ENCODE measurements at places on chromosomes 16 and 17.

DNA sequence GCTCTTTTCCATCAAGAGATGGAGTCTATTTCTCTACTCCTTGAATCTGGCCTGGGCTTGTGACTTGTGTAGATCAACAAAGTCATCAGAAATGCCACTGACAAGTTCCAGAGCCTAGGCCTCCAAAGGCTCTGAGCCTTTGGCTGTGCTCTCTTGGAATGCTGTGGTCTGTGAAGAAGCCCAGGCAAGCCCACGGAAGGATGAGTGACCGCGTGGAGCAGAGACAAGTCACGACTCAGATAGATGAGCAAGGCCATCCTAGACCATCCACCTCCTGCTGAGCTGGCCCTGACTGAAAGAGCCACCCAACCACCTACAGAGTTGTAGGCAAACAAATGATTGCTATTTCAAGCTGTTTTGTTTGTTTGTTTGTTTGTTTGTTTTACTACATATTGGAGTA lies 11.6 kb upstream of the ICAM2 start:
- no peak for DNase-seq

GRCh38 chr17:39601758-39602532 lies 5.8 kb downstream of the NEUROD2 start:
- DNase-seq, result no peak

GRCh38 chr16:53599548-53599947 lies 96.5 kb upstream of the AKTIP start:
- DNase-seq, result no peak

DNA sequence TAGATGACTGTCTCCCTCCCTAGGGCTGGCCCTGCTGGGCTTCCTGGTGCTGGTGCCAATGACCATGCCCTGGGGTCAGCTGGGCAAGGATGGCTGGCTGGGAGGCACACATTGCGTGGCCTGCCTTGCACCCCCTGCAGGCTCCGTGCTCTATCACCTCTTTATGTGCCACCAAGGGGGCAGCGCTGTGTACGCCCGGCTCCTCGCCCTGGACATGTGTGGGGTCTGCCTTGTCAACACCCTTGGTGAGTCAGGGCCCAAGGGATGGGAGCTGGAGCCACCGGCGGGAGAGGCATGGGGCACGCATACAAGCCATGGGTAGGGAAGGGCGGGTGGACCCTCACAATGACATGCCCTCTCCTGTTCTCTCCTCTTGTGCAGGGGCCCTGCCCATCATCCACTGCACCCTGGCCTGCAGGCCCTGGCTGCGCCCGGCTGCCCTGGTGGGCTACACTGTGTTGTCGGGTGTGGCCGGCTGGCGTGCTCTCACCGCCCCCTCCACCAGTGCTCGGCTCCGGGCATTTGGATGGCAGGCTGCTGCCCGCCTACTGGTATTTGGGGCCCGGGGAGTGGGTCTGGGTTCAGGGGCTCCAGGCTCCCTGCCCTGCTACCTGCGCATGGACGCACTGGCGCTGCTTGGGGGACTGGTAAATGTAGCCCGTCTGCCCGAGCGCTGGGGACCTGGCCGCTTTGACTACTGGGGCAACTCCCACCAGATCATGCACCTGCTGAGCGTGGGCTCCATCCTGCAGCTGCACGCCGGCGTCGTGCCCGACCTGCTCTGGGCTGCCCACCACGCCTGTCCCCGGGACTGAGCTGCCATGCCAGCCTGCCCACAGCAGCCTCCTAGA lies 2.2 kb downstream of the PAQR4 start:
- no peak for DNase-seq

GRCh38 chr17:80780381-80781198 lies 211.1 kb upstream of the CHMP6 start:
- DNase-seq, result no peak

DNA sequence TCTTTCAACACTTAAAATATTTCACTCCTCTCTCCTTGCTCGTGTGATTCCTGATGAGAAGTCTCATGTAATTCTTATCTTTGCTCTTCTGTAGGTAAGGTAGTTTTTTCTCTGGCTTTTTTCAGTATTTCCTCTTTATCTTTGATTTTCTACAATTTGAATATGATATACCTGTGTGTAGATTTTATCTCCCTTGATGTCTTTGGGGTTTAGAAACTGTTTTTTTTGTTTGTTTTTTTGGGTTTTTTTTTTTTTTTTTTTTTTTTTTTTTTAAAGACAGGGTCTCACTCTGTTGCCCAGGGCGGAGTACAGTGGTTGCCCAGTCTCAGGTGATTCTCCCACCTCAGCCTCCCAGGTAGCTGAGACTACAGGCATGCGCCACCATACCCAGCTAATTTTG lies 26.6 kb downstream of the MOSMO start:
- no peak for DNase-seq

DNA sequence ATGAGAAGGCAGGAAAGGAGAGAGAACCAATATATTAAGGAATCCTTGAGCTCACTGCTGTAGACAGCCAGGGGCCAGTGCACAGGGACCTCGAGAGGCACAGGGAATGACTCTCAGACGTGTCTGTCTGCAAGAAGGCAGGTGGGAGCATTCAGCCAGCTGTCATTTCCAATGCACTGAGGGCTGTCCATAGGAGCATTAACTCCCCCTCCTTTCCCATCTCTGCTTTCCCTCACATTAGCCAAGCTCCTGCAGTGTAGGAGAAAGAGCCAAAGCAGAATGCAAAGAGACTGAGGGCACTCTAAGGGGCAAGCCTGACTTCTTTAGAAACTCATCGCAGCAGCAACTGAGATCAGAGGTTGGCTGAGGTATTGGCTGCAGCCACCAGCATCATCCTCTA lies 218.3 kb downstream of the CDH13 start:
- DNase-seq, result no peak

DNA sequence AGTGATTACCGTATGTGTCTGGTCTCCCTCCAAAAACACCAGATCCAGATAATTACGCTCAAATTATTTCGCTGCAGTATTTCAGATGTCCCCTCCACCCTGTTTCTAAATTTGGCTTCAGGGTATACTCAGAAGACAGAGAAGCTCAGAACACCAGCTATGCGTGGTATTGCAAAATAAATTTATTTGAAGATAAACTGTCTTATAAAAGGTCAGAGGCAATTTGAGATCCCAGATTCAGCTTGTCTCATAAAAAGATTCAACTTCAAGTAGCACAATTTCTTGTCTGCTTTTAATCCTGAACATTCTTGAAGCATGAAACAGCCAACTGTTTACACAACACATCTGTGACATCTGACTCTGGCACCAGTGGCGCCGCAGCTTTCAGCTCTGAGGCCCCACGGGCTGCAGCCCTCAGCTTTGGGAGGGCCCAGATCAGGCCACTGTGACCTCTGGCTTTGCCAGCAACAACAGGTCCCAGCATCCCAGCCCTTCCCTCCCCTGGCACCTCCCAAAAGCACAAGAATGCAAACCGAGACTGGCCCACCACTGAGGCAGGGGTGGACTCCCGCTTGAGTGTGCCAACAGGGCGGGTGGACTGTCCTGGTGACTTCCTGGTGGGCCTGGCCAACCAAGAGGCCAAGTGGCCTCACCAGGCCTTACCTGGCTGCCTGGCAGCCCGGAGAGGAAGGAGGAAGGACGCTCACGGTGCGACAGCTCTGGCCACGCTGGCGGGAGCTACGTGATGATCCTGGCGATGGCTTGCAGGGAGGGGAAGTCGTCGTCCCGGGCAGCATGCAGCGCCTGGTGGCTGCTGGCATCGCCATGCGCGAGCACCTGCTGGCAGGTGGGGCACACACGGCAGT lies 8.0 kb downstream of the SYNGR3 start:
- no peak for DNase-seq

DNA sequence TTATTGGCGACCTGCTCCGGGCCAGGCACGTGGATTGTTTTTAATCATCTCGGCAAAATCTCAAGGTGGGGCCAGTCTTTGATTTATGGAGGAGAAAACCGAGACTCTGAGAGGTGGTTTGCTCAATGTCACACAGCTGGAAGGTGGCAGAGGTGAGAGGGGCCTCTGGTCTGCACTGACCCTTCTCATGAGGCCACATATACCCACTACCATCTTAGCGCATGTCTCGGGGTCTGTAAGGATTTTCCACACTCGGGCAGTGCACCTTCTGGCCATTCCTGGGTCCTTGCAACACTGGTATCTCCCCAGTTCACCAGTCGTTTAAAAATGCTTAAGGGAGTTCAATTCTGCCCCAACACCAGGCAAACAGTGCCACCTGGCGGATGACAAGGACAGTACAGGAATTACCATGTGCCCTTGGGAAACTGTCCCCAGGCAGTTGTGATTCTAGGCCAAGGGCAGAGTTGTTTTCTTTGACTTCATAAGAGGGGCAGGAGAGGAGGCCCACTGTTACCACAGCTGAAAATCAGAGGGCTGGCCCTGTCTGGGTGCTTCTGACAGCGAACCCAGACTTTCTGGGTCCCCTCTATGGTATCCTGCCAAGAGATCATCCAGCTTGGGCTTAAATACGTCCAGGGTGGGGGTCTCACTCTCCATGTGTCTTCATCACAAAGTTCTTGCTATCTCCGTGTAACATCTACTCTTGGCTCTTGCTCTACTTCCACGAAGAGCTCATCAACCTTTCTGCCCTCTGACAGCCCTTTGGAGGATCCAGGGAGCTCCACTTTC lies 39.4 kb upstream of the RAI1 start:
- DNase-seq, result peak; percentile 82

DNA sequence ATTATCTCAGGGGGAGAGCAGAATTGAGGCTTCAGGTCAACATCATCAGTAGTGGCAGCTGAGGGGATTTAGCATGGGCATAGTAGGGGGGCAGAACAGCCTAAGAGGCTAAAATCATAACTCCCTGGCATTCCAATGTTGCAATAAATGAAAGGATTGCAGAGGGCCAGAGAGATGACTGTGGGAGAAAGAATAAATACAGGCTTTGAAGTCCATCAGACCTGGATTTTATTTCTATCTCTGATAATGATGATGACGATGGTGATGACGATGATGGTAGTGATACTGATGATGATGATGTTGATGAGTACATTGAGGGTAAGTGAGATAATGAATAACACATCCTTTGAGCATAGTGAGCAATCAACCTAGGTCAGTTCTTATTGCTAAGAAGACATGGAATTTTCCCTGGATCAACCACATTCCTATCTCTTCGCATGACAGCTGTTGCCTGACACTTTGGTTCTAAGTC lies 107.4 kb upstream of the CDH11 start:
- no peak for DNase-seq
